ENCODE measurements at places on chromosomes 13 and 19. TPM values are rescaled to one million over a fixed set of nuclear protein-coding genes. Genes with fewer than 3 reads are reported as not detected.

DNA sequence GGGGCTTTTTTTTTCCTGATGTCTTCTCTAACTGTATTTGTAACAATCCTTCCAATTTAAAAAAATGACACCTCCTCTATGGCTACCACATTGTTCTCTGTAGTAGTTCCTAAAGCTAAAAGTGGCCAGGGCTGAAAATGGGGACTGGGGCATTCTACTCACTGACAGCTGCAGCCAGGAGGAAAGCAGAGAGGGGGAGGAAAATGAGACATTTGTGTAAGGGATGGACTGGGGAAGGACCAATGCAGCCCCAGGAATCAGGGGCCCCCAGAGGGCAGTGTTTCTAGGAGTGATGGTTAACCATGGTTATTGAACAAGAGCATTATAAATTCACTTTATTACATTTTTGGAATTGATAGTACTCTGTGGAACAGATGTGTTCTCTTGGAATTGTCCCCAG is 34.3 kb upstream of the C1QTNF9 start:
- no peaks in the 10 kb centered on the region for H3K27me3 ChIP-seq
- H3K36me3 ChIP-seq = no peaks in the 10 kb centered on the region
- DNase-seq = no peak

GRCh38 chr13:51764184-51765141 is 39.5 kb downstream of the DHRS12 start:
- peak overlapping the region; percentile 74 for H3K27ac ChIP-seq
- H3K4me3 ChIP-seq = peak overlapping the region; percentile 19
- DNase-seq = peak; percentile 25

DNA sequence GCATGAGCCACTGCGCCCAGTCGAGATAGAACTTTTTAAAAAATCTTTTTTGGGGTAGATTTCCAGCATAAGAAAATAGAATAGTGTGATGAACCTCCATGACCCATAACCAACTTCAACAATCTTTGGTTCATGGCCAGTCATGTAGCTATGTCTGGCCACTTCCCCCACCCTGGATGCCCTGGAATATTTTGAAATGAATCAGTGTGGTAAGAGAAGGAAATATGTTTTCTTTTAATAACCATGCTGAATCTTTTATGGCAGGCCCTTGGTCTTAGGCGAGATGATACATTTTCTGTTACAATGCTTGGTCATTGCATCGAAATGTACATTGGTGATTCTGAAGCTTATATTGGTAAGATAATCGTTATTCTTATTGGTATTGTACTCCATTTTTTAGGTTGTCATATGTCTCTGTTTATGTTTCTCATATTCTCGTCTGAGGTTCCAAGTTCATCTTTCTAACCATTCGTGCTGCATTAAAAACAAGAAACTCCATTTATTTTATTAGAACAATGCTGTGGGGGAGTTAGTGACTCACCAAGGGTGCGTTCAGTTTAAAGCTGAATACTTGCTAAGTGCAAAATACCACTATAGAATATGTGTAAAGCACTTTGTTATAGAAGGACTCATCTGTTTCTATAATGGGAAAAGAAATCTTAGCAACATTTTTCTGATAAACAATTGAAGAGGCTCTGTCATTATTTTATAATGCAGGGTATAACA is 16.4 kb upstream of the UPF3A start:
- peaks cover 31% of the 10 kb centered on the region for H3K36me3 ChIP-seq
- H3K27ac ChIP-seq = no peak overlapping the region
- no peaks in the 10 kb centered on the region for H3K27me3 ChIP-seq
- H3K4me1 ChIP-seq = peaks cover 33% of the 10 kb centered on the region
- H3K4me3 ChIP-seq = no peak overlapping the region

GRCh38 chr13:59447846-59448620 is 715.7 kb downstream of the DIAPH3 start:
- peaks cover 4% of the 10 kb centered on the region for H3K27me3 ChIP-seq
- no peaks in the 10 kb centered on the region for H3K36me3 ChIP-seq
- no peak overlapping the region for H3K27ac ChIP-seq

GRCh38 chr13:89584058-89584620 is 1763.3 kb upstream of the MIR17HG start:
- no peak overlapping the region for H3K27ac ChIP-seq
- no peaks in the 10 kb centered on the region for H3K36me3 ChIP-seq
- no peaks in the 10 kb centered on the region for H3K4me1 ChIP-seq
- DNase-seq = no peak
- no peak overlapping the region for H3K4me3 ChIP-seq
- H3K27me3 ChIP-seq = no peaks in the 10 kb centered on the region

DNA sequence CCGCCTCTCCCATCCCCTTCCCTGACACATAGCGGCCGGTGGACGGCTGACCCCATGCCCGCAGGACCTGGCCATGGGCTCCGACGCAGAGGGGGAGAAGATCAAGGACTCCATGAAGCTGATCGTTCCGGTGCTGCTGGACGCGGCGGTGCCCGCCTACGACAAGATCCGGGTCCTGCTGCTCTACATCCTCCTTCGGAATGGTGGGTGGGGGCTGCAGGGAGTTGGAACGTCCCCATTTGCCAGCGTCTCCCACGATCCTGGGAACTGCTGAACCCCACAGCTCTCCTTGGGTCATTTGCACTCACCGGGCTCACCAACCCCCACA is 7.6 kb downstream of the STXBP2 start:
- H3K4me3 ChIP-seq = no peak overlapping the region
- peaks cover 18% of the 10 kb centered on the region for H3K36me3 ChIP-seq
- no peak overlapping the region for H3K27ac ChIP-seq
- DNase-seq = no peak
- H3K27me3 ChIP-seq = no peaks in the 10 kb centered on the region
- H3K4me1 ChIP-seq = peaks cover 18% of the 10 kb centered on the region

DNA sequence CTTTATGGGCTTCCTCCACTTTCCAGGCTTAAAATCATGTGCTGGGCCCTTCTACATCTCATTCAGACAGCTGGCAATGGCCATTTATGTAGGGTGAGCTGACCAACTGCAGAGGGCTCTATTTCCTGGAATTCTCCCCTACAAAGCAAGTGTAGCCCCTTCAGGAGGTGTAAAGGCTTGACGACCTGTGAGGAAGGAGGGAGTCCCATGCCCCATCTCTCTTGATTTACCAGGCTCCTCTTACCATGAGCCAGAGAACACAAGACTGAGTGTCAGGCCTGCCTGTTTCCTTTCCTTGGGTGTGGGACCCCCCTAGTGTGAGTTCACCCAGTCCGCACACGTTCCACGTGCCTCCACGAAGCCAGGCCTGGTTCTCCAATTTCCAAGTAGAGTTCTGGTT is 16.6 kb downstream of the ZNF536 start:
- H3K36me3 ChIP-seq = no peaks in the 10 kb centered on the region
- no peak overlapping the region for H3K4me3 ChIP-seq
- DNase-seq = no peak

GRCh38 chr13:51803422-51804294 is at the start of gene DHRS12:
Gene DHRS12 (minus strand): TSS chr13:51804163. CDS start chr13:51799659, 4,504 bp downstream.
- peak; percentile 89 for DNase-seq
- H3K27me3 ChIP-seq = no peaks in the 10 kb centered on the region
- H3K36me3 ChIP-seq = no peaks in the 10 kb centered on the region
- peak within 1 kb of the TSS; percentile 99 for H3K27ac ChIP-seq
- peak within 1 kb of the TSS; percentile 95 for H3K4me3 ChIP-seq

DNA sequence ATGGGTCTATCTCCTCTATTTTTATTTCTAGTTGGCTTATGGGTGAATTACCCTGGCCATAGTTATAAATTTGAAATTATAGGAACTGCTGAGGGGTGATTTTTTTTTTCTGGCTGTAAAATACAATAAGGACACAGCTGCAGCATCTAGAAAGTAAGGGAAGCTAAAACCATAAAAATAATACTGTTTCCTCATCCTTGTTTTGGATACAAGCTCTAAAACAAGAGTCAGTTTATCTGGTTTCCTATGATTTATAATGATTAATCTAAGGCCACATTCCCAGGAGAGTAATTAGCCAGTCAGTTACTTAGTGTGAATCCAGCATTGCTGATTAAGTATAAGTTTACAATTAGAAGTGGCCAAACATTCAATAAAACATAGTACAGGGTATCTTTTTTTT is 219.1 kb upstream of the NBEA start:
- no peak overlapping the region for H3K27ac ChIP-seq
- no peak for DNase-seq
- H3K4me1 ChIP-seq = no peaks in the 10 kb centered on the region

GRCh38 chr19:15426485-15427349 is 7.9 kb upstream of the AKAP8L start:
- H3K4me1 ChIP-seq = peaks cover 11% of the 10 kb centered on the region
- H3K36me3 ChIP-seq = no peaks in the 10 kb centered on the region
- H3K4me3 ChIP-seq = no peak overlapping the region
- DNase-seq = no peak

- no peak overlapping the region for H3K4me3 ChIP-seq
- peaks cover 9% of the 10 kb centered on the region for H3K27me3 ChIP-seq
- H3K27ac ChIP-seq = no peak overlapping the region
- no peak for DNase-seq
- H3K36me3 ChIP-seq = no peaks in the 10 kb centered on the region
Observed at GRCh38 chr13:99395436-99395835, 88.2 kb upstream of the GPR183 start.

- no peaks in the 10 kb centered on the region for H3K27me3 ChIP-seq
- no peaks in the 10 kb centered on the region for H3K36me3 ChIP-seq
- no peak overlapping the region for H3K4me3 ChIP-seq
- H3K4me1 ChIP-seq = no peaks in the 10 kb centered on the region
- no peak overlapping the region for H3K27ac ChIP-seq
- no peak for DNase-seq
Observed at GRCh38 chr13:38538422-38538821, 148.5 kb upstream of the FREM2 start.

DNA sequence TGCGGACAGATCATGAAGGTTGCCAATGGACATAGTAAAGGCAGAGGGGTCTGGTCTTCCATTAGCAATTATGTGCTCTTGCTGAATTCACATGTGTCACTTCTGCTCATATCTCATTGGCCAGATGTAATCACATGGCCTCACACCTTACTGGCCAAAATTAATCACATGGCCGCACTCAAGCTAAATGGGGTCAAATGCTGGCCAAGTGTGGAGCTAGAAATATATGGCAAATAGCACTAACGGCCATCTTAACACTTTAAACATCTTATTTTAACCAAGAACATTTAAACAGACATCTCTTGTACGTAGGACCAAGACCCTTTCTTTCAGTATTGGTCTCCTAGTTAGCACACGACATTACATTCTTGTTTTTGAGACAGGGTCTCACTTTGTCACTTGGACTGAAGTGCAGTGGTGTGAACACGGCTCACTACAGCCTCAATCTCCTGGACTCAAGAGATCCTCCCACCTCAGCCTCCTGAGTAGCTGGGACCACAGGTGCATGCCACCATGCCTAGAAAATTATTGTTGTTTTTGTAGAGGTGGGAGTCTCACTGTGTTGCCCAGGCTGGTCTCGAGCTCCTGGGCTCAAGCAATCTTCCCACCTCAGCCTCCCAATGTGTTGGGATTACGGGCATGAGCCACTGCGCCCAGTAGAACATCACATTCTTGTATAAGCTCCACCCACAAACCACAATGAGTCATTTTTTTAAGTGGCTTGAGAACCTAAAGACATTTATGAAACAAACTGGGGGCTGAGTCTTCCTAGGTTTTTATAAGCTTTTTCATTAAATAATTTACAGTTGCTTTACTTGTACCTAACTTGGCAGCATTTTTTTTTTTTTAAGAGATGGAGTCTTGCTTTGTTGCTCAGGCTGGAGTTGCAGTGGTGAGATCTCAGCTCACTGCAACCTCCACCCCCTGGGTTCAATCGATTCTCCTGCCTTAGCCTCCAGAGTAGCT is 2.9 kb upstream of the PTOV1 start:
- H3K36me3 ChIP-seq = no peaks in the 10 kb centered on the region
- no peaks in the 10 kb centered on the region for H3K27me3 ChIP-seq
- H3K4me3 ChIP-seq = peak overlapping the region; percentile 24
- no peak for DNase-seq
- no peak overlapping the region for H3K27ac ChIP-seq

DNA sequence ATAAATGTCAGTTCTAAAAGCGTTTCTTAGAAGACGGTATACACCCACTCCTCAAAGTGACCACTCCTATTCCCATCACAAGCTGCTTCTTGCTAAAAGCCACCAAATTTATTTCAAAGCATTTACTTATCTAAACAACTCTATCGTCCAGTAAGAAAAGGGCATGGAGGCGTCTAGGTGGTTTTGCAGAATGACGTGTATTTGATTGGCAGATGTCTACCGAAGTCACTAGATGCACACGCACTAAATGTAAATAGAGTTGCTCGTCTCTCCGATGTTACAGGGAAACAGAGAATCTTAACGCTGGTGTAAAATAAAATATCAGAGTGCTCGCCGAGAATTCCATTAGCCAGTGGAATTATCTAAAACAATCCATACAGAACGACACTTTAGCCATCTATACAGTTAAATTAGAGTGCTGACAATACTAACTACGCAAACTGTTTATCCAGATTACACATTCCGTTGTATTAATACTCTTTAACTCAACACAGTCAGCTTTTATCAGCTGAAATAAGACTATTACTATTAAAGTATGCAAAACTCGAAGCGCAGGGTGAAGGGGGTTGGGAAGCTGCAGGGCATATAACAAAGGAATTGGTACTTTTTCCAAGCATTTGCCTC is 1.9 kb downstream of the KLF12 start:
- peak overlapping the region; percentile 100 for H3K27ac ChIP-seq
- no peaks in the 10 kb centered on the region for H3K36me3 ChIP-seq
- no peak for DNase-seq
- peaks cover 49% of the 10 kb centered on the region for H3K4me1 ChIP-seq
- no peaks in the 10 kb centered on the region for H3K27me3 ChIP-seq

- H3K27me3 ChIP-seq = no peaks in the 10 kb centered on the region
- no peak for DNase-seq
- no peak overlapping the region for H3K4me3 ChIP-seq
- H3K4me1 ChIP-seq = peaks cover 7% of the 10 kb centered on the region
- no peaks in the 10 kb centered on the region for H3K36me3 ChIP-seq
Observed at GRCh38 chr13:40236566-40237168, 429.8 kb downstream of the FOXO1 start.

GRCh38 chr13:89749888-89750287 is 1597.6 kb upstream of the MIR17HG start:
- H3K27ac ChIP-seq = no peak overlapping the region
- H3K27me3 ChIP-seq = no peaks in the 10 kb centered on the region
- no peaks in the 10 kb centered on the region for H3K4me1 ChIP-seq
- no peaks in the 10 kb centered on the region for H3K36me3 ChIP-seq

DNA sequence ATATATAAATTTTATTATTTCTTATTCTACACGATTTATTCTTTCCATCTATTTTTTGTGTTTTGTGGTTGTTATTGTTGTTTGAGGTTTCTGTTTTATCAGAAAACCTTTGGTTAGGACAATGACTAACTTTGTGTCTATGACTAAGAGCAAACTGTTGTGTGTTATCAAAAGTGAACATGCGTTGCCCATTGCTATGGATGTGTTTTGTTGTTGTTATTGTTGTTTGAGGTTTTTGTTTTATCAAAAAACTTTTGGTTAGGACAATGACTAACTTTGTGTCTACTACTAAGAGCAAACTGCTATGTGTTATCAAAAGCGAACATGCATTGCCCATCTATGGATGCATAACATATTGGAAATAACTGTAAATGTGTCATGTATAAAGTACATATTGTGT is 692.3 kb downstream of the SLITRK1 start:
- no peak overlapping the region for H3K27ac ChIP-seq
- H3K4me3 ChIP-seq = no peak overlapping the region
- H3K27me3 ChIP-seq = no peaks in the 10 kb centered on the region
- no peaks in the 10 kb centered on the region for H3K36me3 ChIP-seq

- H3K36me3 ChIP-seq = no peaks in the 10 kb centered on the region
- peak overlapping the region; percentile 44 for H3K27ac ChIP-seq
Observed at GRCh38 chr13:34258646-34259386, 440.9 kb downstream of the RFC3 start.

GRCh38 chr19:5966215-5966614 is 11.7 kb downstream of the RANBP3 start:
- no peak for DNase-seq
- no peak overlapping the region for H3K4me3 ChIP-seq
- H3K27ac ChIP-seq = no peak overlapping the region

The ARHGEF18 gene
- 4.5 TPM for polyA plus RNA-seq

The TEAD2 gene
- 5.4 TPM for polyA plus RNA-seq

The GPR18 gene
- polyA plus RNA-seq = 161 TPM

The STAP2 gene
- polyA plus RNA-seq = not detected

The CCDC124 gene
- 47.4 TPM for polyA plus RNA-seq
